ENCODE measurements at places on chromosomes 6 and 20.
A peak's percentile ranks its signal among the peaks of the same experiment; 100 is the strongest.

GRCh38 chr6:12208190-12208589 lies 82.0 kb upstream of the EDN1 start:
- DNase-seq = no peak

- no peak for DNase-seq
Observed at GRCh38 chr6:8420031-8420588, 15.2 kb downstream of the SLC35B3 start.

DNA sequence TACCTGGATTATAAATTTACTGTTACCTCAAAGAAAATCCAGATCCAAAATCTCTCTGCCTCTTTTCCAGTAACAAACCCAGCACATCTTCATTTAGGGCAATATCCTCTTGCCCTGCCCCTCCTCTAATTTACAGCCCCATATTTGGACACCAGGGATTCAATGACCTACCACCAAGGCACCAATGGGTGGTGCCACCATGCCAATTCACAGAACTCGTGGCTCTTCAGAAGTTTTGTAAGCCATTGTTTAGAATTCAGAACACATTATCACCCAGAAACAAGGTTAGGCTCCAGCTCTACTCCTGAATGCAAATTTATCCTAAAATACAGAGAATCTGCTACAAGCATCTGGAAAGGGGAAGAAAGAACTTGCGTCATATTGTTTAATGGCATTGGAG lies 67.8 kb upstream of the SASH1 start:
- no peak for DNase-seq

GRCh38 chr20:11371831-11372230 lies 545.9 kb upstream of the BTBD3 start:
- no peak for DNase-seq

GRCh38 chr20:46022411-46023147 lies 6.4 kb upstream of the SLC12A5 start:
- DNase-seq = peak; percentile 40

DNA sequence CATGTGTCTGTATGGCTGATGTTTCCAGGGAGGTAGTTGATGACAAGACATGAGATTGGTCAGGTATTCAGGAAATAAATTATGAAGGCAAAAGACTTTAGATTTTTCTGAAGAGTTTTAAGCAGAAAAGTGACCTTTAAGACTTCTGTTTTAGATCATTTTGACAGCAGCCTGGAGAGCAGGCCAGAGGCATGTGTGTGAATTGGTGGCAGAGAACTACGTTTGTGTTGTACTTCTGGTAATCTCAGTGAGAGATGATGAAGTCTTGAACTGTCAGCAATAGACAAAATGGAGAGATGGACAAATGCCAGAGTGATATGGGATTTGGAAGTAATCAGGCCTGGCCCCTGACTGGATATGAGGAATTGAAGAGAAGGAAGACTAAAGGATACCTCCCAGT lies 30.8 kb downstream of the FARS2 start:
- DNase-seq = no peak

DNA sequence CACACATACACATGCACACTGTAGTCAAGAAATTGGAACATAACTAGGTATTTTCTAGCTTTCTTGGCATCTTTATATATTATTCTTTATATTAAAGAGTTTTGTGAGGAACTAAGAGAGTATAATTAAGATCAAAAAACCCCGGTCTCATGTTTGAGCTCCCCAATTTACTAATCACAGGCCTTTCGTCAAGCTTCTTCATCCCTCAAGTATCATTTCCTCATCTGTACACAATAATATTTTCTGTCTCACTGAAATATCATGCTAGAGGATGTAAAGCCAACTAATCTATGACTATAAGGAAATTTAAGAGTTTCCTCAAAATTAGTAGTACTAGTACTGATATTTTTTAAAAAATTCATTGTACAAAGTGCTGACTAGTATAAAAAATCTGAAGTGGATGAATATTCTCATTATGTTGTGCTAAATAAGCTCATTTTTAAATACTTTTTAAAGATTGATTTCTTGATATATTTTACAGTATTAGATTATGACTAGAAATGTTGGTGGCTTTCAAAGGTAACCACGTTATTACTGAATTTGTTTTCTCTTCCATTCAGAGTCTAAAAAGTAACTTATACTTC lies 28.0 kb downstream of the PEX3 start:
- no peak for DNase-seq

DNA sequence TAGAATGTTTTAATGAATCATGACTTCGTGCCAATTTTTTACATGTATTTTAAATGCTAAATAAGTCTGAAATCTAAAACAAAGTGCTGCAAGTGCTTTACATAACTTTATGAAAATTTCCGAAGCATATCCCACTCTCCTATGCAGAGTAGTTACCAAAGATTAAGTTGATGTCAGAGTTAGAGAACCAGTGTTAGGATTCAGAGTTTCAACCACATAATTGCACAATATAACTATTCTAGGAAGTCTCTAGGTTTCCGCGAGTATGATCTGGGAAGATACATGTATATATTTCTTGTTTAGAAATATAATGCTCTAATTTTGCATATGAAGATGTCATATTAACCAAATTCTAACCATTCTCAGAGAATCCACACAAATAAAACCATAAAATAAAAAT lies 74.8 kb downstream of the ASCC3 start:
- no peak for DNase-seq

DNA sequence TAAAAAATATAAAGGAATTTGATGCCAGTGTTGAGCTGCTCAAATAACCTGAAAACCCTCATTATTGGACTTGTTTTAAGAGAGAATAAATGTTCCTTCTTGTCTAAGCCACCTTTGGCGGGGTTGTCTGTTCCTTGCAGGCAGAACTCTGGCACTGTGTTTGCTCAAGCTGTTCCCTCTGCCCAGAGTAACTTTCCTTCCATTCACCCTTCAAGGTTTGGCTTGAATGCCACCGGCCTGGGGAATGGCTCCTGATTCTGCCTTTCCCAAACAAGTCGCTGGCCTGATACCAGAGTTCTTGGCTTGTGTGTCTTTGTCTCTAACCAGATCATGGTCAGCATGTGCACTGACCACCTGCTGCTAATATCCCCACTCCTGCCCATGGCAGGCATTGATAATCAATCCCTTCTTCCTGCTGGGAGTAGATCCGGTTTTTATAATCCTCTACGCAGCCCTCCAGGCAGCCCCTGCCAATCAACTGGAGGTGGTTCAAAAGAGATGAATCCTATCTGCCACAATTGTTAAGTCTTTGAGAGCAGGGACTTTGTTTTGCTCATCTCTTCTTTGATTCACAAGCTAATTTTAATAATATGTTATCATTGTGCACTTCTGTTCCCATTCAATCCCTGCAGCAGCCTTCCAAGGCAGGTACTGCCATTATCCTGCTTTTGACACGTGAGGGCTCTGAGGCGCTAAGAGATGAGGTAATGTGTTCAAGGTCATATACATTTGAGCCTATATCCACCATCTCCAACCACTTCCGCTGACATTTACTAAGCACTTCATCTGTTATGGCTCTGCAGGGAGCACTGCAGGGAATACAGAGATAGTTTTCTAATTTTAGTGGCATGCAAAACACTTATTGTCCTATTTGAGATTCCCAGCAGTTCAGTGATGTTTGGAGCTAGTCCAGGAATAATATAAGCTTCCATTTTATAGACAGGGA lies 3.1 kb upstream of the CCM2L start:
- DNase-seq = no peak

- no peak for DNase-seq
Observed at GRCh38 chr6:149473080-149474052, 11.4 kb downstream of the ZC3H12D start.

DNA sequence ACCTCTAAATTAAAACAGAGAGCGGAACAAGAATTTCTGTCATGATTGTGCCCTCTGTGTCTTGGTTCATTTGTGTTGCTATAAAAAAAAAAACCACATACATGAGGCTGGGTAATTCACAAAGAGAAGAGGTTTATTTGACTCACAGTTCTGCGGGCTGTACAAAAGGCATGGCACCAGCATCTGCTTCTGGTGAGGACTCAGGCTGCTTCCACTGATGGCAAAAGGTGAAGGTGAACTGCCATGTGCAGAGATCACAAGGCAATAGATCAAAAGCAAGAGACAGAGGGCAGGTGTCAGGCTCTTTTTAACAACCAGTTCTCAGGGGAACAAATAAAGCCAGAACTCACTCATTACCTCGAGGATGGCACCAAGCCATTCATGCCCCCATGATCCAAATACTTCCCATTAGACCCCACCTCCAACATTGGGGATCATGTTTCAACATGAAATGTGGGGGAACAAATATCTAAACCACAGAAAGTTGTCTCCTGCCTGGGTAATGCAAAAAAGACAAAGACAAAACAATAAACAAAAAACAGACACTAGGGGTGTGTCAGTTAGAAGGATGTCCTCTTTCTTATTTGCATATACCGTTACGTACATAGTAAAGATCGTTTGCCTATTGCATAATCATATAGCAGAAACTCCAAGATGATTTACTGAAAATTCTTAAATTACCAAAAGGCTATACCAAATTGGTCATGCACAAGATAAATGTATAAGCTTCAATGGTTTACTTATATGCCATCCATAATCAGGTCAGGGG lies 17.0 kb downstream of the SERPINB9 start:
- no peak for DNase-seq

- no peak for DNase-seq
Observed at GRCh38 chr6:28696682-28697081, 171.0 kb downstream of the GPX5 start.

DNA sequence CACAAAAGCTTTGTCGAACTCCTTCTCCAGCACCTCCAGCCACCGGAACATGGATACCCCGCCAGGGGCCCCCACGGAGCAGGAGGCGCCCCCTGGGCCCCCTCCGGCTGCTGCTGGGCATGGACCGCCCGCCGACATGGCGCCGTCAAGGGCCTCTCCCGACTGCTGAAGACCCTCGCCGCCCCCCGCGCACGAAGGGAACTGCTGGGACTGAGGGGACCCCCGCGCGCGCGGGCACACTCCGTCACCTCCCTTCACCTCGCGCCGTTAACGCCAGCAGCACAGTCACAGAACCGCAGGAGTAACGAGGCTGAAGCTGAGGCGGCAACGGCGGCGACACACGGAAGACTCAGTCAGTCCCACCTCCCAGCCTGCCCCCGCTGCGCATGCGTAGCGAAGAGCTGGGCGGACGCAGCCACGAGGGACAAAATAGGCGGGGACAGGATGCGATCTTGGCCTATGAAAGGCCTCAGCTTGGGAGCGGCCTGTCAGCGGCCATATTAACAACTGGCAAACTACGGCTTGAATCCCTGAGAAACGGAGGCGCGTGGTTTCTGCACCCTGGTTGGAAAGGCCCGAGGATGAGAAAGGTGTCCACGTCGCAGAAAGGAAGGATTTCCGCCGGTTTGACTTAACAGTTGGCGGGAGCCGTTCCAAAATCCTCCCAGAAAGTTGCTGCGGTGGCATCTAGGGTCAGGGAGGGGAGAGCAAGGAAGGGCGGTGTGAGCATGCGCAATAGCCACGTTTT lies at the start of gene GOPC:
Gene GOPC, minus strand, starts transcription at position 361 of the 748 bp plus-strand sequence. Its CDS starts 223 bp downstream, at position 138.
- peak; percentile 100 for DNase-seq

- DNase-seq = no peak
Observed at GRCh38 chr6:14787677-14788076, 458.2 kb upstream of the JARID2 start.

GRCh38 chr20:653110-653589 lies at the start of gene SRXN1:
Gene SRXN1, minus strand, starts transcription at chr20:653200. Its CDS starts 15 bp downstream, at chr20:653185.
- DNase-seq = peak; percentile 75

- DNase-seq = no peak
Observed at GRCh38 chr6:76634695-76635094, 562.2 kb upstream of the IMPG1 start.

- DNase-seq = no peak
Observed at GRCh38 chr20:41314386-41314785, 3.1 kb downstream of the ZHX3 start.

DNA sequence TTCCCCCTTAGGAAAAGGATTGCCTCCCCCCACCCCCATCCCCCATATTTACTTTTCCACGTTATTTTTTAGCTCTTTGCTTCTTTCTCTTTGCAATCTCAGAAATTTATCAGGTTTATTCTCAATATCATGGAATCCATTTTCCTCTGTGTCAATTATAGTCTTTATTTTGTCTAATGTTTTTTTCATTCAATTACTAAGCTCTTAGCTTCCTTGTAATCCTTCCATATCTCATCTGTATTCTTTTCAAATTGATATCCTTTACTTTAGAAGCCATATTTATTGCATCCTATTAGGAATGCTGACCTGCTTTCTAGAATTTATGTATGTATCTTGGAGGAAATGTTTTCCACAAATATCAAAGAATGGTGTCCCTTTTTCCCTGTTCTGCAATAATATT lies 39.3 kb downstream of the TMC2 start:
- no peak for DNase-seq

- no peak for DNase-seq
Observed at GRCh38 chr20:5528261-5528660, 211.5 kb upstream of the PROKR2 start.

DNA sequence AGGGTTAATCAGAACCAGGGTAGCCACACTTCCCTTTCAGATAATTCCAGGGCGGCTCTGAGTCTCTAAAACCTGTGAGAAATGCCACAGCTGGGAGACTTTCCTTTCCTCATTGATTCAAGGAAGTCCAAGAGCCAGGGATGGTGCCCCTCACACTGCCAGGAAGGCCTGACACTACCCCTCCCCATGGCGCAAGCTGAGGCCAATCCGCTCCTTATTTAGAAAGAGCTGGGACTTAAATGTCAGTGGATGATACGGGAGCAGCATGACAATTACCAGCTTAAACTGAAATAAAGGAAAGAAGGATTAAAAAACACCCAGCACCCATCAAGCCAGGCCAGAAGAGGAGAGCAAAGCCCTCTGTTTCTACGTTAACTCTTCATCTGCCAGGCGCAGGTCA lies 244.4 kb downstream of the LRFN2 start:
- DNase-seq = no peak

- DNase-seq = no peak
Observed at GRCh38 chr20:41664584-41664983, 46.4 kb upstream of the CHD6 start.

GRCh38 chr6:118524686-118525085 lies 23.4 kb upstream of the PLN start:
- DNase-seq = no peak

GRCh38 chr20:43404878-43405277 lies 52.8 kb upstream of the SRSF6 start:
- no peak for DNase-seq

DNA sequence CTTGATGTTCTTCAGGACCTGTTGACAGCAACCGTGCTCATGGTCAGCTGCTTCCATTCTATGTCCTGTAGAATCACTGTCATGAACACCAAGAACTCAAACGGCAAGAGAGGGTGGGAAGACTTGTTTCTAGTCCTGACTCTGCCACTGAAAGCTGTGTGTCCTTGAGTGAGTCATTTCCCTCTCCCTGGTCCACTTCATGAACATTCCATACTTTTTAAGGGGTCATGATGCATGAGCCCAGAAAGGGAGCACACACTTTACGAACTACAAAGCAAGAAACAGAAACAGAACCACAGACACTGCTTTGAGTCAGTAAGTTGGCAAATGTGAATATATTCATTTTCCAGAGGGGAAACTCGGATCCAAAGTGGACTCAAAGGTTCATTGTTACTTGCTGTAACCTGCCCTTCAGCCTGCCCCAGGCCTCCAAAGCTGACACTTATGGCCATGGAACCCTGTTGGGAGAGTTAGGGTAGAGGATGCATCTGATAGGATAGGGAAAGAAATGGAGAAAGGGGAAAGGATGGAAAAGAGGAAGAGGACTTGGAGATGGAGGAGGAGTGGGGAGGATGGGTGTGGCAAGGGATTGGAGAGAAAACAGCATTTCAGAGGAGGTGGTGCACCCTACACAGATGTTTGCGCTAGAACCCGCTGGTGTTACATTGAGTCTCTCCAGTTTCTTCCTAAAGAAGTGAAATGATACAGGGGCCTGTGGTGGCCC lies 129.8 kb downstream of the FOXO3 start:
- DNase-seq = no peak
